MG63 (cell line): ENCODE measurements at places on chromosomes 7 and 10.

DNA sequence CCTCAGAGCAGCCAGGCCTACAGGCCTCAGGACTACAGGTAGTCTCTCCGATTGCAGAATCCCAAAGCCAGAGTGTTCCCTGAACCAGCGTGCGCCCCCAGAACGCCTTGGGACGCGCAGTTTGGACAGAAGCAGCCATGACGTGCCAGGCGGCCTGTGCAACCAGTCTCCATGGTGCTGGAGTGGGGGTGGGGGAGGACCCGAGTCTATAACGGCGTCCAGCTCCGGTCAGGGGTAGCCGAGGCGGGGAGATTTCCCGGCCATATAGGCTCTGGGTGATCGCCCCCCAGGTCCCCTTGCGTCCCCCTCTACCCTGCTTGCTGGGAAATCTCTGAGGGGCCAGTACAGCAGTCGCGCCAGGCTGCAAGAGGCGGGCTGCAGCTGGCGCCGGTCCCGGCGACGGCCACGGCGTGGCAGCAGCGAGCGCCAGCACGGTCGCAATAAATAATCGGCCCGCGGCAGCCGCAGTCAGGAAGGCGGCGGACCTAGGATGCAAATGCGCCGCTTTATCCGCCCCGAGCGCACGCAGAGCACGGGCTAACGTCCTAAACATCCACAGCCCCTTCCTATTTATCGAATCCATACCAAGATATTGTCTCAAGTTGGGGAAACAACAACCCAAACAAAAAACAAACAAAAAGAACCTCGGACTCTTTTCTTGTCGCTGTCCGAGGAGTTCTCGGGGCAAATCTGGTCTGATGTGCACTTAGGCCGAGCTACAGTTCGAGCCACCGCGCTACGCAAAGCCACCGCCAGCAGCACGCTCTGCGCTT, 1.6 kb downstream of the HOXA3 start:
- peak; percentile 86 for DNase-seq

GRCh38 chr10:120012566-120012965, 120.0 kb downstream of the SEC23IP start:
- DNase-seq = no peak

DNA sequence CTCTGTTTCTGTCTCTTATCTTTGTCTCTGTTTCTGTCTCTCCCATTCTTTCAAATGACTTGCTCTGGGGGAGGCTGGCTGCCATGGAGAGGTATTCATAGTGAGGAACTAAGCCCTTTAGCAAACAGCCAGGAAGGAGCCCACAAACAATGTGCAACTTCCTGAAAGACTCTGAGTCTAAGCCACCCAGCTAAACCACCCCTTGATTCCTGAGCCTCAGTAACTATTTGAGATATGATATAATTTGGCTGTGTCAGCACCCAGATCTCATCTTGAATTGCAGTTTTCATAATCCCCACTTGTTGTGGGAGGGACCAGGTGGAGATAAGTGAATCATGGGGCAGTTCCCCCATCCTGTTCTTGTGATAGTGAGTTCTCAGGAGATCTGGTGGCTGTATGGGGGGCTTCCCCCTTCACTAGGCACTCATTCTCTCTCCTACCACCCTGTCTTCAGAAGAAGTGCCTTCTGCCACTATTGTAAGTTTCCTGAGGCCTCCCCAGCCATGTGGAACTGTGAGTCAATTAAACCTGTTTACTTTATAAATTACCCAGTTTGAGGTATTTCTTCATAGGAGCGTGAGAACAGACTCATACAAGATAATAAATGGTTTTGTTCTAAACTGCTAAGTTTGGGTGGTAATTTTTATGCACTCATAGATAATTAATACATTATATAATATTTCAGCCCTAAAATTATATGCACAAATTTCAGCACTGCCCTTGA, 121.2 kb upstream of the FOXP2 start:
- DNase-seq = no peak

DNA sequence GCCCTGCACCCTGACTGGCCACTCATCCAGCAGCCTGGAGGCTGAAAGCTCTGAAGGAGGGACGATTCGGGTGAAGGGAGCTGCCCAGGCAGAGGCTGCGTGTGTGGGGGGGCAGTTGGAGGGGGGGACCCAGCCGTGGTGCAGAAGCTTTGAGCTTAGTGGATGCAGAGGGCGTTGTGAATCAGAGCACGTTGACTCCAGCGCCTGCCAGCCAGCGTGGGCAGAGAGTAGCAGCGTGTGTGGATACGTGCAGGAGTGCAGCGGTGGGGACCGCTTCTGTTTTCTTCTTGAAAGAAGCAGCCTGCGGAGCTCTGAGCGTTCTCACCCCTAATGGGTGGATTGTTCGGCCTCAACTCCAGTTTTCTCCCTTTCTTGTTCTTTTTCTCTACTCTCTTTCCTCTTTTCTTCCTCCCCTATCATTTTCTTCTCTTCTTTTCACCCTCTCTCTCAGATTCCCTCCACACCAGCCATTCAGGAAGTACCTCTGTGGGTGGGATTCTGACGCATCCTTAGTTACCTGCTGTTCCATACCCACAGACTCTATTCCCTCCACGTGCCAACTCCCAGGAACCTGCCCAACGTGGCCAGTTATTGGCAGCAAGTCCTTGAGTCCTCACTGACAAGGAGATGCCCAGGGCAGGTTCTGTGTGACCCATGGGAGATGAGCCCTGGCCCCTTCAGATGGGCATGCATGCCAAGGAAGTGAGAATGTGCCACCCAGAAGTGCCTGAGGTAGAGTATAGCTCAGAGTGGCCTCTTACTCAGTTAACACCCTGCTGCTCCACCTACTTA, 47.4 kb downstream of the SORCS3 start:
- DNase-seq = peak; percentile 6

- peak; percentile 14 for DNase-seq
Observed at GRCh38 chr10:30282221-30282620, 66.9 kb downstream of the MTPAP start.

GRCh38 chr10:123474700-123475099, 191.5 kb upstream of the GPR26 start:
- DNase-seq = no peak

- DNase-seq = no peak
Observed at GRCh38 chr10:45439873-45440272, 65.9 kb downstream of the ALOX5 start.

DNA sequence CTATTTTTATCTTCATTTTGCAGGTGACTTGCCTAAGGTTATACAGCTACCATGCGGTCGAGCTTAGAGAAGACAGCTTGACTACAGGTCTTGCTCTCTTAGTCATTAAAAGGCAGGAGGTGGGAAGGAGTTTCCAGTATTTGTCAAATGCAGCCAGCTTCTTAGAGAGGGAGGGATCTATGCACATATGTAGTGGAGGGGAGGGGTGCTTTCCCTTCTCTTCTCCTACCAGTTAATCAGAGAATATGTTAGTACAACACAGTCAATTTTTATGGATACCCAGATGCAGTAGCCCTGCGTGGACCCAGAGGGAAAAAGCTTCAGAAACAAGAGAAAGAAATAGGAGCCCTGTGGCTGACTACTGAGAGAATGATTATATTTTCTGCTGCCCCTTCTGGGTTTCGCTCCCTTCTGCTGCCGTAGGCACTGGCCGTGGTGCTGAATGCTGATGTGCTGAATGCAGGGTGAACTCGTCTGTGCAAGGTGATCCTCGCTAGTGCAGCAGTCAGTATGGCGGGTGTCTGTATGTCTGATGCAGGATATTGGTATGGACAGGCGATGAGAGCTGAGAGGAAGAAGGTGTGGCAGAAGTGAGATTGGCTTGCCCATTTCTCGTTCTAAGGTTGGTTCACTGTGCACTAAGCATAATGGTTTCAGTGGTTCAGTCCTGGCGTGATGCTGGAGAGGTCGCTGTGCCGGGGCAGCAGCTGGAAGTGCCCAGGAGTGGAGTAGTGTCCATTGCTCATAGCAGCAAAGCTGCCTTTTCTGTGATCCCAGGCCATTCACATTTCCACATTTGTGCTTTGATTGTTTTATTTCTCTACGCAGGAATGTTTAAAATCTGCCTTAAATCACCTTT, 189.2 kb upstream of the PODXL start:
- DNase-seq = peak; percentile 25

GRCh38 chr7:18064242-18064838, 36.7 kb upstream of the PRPS1L1 start:
- no peak for DNase-seq
